Activated CD4-positive, alpha-beta T cell treated with anti-CD3 and anti-CD28 coated beads, Interleukin-2, amount 10 ng/mL, durations not matched to agents 7 days and 5 days (primary cell): ENCODE measurements at places on chromosomes 12 and 14. TPM values are rescaled to one million over a fixed set of nuclear protein-coding genes. Genes with fewer than 3 reads are reported as not detected.

Gene RHNO1
- 61.4 TPM for total RNA-seq

Gene SERPINA3
- not detected for total RNA-seq

Gene DHH
- 0.12 TPM for total RNA-seq

Gene STAC3
- 5.1 TPM for total RNA-seq

Gene BDKRB1
- total RNA-seq: not detected

Gene RTL1
- not detected for total RNA-seq

Gene DCN
- total RNA-seq: not detected

Gene MORN3
- 3.0 TPM for total RNA-seq

Gene KRT81
- total RNA-seq: not detected

Gene GALC
- 16.9 TPM for total RNA-seq

DNA sequence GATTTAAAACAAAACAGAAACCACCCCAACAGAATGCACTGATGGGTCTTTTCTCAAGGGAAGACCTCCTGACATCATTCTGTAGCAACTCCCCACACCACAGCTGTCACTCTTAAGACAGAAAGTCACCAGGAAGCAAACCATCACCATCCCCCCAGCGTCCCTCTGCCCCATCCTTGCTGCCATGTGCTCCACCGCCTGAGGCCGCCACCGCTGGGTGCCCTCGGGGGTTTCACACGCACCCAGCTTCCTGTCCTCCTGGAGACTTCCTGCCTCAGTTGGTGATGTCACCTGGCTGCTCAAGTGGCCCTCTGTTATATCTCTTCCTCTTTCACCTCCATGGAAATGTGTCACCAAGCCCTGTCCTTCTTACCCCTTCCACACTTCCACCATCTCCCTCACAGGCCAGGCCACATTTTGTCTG, 71.4 kb upstream of the GPR68 start:
- H3K4me3 ChIP-seq: peak overlapping the region; percentile 74
- H3K4me1 ChIP-seq: peaks cover 90% of the 10 kb centered on the region
- H3K27me3 ChIP-seq: no peaks in the 10 kb centered on the region
- peak; percentile 91 for DNase-seq

DNA sequence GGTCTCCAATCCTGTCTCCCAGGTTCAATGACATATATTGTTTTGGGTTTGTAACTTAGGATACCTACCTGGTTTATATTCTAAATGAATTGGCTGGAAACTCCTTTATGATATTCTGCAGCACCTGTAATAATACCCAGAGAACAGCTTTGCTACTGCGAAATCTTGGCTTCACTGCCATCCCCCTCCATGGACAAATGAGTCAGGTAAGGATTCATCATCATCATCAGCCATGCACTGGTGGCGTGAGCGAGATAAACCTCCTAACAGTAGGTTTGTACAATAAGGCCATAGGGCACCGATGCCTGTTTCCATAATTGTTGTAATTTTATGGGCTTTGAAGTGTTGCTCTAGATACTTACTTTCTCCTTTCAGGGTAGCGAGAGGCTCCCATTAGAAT, 10.7 kb downstream of the DDX47 start:
- no peaks in the 10 kb centered on the region for H3K27me3 ChIP-seq
- DNase-seq: no peak

DNA sequence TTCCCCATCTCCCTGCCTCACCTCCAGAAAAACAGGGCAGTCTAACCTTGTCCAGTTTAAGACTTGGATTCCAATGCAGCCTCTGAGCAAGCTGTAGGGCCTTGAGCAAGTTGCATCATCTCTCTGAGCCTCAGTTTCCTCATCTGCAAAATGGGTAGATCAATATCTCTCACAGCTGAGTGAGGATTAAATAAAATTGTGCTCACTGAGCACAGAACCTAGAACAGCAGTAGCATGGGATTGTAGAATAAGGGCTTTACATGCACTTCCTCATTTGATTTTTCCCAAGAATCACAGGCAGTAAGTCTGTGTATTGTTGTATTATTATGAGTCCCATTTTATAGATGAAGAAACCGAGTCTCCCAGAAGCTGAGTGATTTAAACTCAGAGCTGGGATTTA, 2.0 kb downstream of the DTX1 start:
- no peak for DNase-seq
- no peaks in the 10 kb centered on the region for H3K36me3 ChIP-seq
- H3K27ac ChIP-seq: no peak overlapping the region
- peaks cover 11% of the 10 kb centered on the region for H3K27me3 ChIP-seq

GRCh38 chr12:70661466-70662161, 24.4 kb upstream of the PTPRB start:
- no peak overlapping the region for H3K27ac ChIP-seq
- peaks cover 10% of the 10 kb centered on the region for H3K4me1 ChIP-seq
- no peak for DNase-seq
- no peaks in the 10 kb centered on the region for H3K36me3 ChIP-seq

- no peaks in the 10 kb centered on the region for H3K36me3 ChIP-seq
- H3K4me1 ChIP-seq: peaks cover 11% of the 10 kb centered on the region
- peaks cover 3% of the 10 kb centered on the region for H3K27me3 ChIP-seq
- no peak for DNase-seq
Measured at GRCh38 chr12:104386461-104386860, 70.3 kb upstream of the CHST11 start.

- DNase-seq: no peak
- peaks cover 7% of the 10 kb centered on the region for H3K36me3 ChIP-seq
- no peak overlapping the region for H3K4me3 ChIP-seq
Measured at GRCh38 chr12:45184147-45184963, 31.5 kb upstream of the ANO6 start.

GRCh38 chr14:65346895-65347294, 65.6 kb upstream of the FUT8 start:
- H3K4me1 ChIP-seq: peaks cover 28% of the 10 kb centered on the region
- DNase-seq: no peak
- H3K27ac ChIP-seq: no peak overlapping the region

GRCh38 chr12:68163560-68164081, 4.1 kb upstream of the IFNG start:
- no peak for DNase-seq
- H3K4me1 ChIP-seq: peaks cover 5% of the 10 kb centered on the region
- no peaks in the 10 kb centered on the region for H3K27me3 ChIP-seq

DNA sequence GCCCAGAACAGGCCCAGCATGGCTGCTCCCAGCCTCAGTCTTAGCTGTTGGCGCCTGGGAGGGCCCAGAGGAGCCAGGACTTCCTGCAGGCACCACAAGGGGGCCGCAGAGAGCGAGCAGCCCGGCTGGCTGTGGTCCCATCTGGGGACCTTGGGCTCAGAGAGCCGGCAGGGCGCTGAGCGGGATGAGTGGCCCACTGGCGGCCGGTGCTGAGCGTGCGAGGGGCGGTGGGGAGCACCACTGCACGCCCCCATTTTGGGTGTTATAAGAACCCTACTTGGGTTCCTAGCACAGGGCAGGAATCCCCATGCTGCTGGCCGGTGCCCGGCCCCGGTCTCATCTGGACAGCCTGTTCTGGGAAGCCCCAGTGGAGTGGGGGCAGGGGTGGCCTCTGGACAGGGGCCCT, 25.9 kb upstream of the CRIP2 start:
- peak; percentile 54 for DNase-seq
- no peaks in the 10 kb centered on the region for H3K36me3 ChIP-seq
- H3K27ac ChIP-seq: no peak overlapping the region

GRCh38 chr12:96213869-96214268, 19.7 kb downstream of the ELK3 start:
- no peak for DNase-seq
- H3K4me1 ChIP-seq: peaks cover 67% of the 10 kb centered on the region
- H3K27me3 ChIP-seq: no peaks in the 10 kb centered on the region
- no peak overlapping the region for H3K4me3 ChIP-seq

- H3K4me1 ChIP-seq: no peaks in the 10 kb centered on the region
- no peaks in the 10 kb centered on the region for H3K36me3 ChIP-seq
- H3K27me3 ChIP-seq: no peaks in the 10 kb centered on the region
- DNase-seq: no peak
- H3K27ac ChIP-seq: no peak overlapping the region
- H3K4me3 ChIP-seq: no peak overlapping the region
Measured at GRCh38 chr12:85695097-85695715, 141.0 kb downstream of the RASSF9 start.

- H3K27ac ChIP-seq: no peak overlapping the region
- H3K4me1 ChIP-seq: no peaks in the 10 kb centered on the region
- no peak overlapping the region for H3K4me3 ChIP-seq
- DNase-seq: no peak
- no peaks in the 10 kb centered on the region for H3K27me3 ChIP-seq
- no peaks in the 10 kb centered on the region for H3K36me3 ChIP-seq
Measured at GRCh38 chr12:87509237-87509820, 519.9 kb downstream of the C12orf50 start.

DNA sequence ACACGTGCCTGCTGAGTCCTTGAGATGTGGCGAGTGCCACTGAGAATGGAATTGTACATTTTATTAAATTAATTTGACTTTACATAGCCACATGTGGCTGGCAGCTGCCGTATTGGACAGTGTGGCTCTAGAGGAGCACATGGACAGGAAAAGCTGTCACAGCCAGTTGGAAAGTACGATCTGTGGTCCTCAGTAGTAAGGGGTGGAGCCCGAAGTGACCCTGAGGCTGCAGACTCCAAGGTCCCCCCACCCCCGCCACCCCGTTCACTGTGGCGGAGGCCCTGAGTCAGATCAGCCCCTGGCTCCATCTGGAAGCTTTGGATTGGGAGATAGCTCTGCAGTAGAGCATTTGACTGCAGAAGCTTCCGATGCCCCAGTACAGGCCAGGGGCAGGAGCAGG, 25.8 kb upstream of the BEGAIN start:
- H3K27me3 ChIP-seq: no peaks in the 10 kb centered on the region
- no peak for DNase-seq
- peaks cover 6% of the 10 kb centered on the region for H3K4me1 ChIP-seq
- H3K4me3 ChIP-seq: no peak overlapping the region
- no peaks in the 10 kb centered on the region for H3K36me3 ChIP-seq

DNA sequence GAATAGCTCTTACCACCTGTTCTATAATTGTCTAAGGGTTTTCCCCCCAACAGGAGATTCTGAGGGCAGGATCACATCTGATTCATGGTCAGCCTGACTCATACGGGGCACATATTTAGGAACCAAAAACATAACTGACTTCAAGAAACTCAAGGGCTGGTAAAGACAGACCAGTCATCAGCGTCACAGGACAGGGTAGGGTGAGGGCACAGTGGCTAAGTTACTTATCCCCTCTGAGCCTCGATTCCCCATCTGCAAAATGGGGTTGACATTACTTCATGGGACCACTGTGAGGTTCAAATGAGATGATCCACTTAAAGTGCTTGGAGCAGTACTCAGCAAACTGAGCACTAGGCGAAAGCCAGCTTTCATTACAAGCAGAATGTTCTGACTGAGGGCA, 606 bp downstream of the CINP start:
- H3K27me3 ChIP-seq: no peaks in the 10 kb centered on the region
- H3K4me1 ChIP-seq: peaks cover 19% of the 10 kb centered on the region
- DNase-seq: peak; percentile 10
- H3K27ac ChIP-seq: peak overlapping the region; percentile 98
- H3K4me3 ChIP-seq: no peak overlapping the region
- H3K36me3 ChIP-seq: peaks cover 12% of the 10 kb centered on the region

- no peaks in the 10 kb centered on the region for H3K27me3 ChIP-seq
- DNase-seq: no peak
- no peak overlapping the region for H3K27ac ChIP-seq
- no peaks in the 10 kb centered on the region for H3K36me3 ChIP-seq
Measured at GRCh38 chr12:78395961-78396360, 468.6 kb upstream of the SYT1 start.

GRCh38 chr12:131282292-131283080, 328.8 kb downstream of the ADGRD1 start:
- H3K27me3 ChIP-seq: no peaks in the 10 kb centered on the region
- H3K27ac ChIP-seq: no peak overlapping the region
- DNase-seq: no peak
- no peaks in the 10 kb centered on the region for H3K4me1 ChIP-seq
- no peak overlapping the region for H3K4me3 ChIP-seq

DNA sequence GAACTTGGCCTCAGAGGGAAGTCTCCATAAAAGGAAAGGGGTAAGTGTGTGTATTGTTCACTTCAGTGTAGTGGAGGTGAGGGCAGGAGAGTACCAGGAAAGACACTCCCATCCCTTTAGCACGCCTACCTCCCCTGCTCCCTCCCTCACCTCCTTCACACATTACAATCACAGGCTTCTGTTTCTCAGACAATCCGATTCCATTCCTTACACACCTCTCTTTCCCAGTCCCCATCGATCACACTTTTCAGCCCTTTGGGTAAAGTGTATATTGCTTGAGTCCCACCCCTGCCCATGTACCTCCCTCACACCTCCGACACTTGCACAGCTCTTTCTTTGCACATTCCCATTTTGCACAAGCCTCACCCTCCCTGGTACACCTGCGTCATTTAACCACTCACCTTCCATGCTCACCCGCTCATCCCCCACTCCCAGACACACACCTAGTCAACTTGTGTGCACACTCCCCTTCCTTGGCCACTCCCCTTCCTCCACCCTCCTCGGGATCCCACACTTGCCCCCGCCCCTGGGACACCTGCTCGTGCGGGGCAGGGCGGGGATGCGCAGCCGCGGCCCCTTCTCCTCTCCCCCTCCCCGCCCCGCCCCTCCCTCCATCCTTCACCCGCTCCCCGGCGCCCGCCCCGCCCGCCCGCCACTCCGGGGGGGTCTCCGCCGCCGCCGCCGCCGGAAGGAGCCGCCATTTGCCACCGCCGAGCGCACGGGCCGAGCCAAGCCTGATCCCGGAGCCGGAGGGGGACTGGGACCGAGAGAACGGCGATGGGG, at the start of gene MARCHF9:
Gene MARCHF9 (plus strand): TSS at position 693 of the 783 bp plus-strand sequence. CDS start 426 bp downstream, outside the sequence.
- no peaks in the 10 kb centered on the region for H3K27me3 ChIP-seq
- DNase-seq: peak; percentile 91
- peaks cover 35% of the 10 kb centered on the region for H3K36me3 ChIP-seq
- peak within 1 kb of the TSS; percentile 78 for H3K4me3 ChIP-seq
